Sigmoid colon (tissue), 7 donors: ENCODE measurements at places on chromosomes 6 and 20. TPM values are rescaled to one million over a fixed set of nuclear protein-coding genes. Genes with fewer than 3 reads are reported as not detected.

The PROKR2 gene
- not detected for total RNA-seq

The OPRM1 gene
- 0.49 TPM for total RNA-seq

The GPX5 gene
- not detected for total RNA-seq

The TREM1 gene
- 1.2 TPM for total RNA-seq

The SLPI gene
- total RNA-seq, result 2.4 TPM

The FGD2 gene
- total RNA-seq, result 39.3 TPM

The LY6G5C gene
- 1.1 TPM for total RNA-seq

The RIPPLY2 gene
- not detected for total RNA-seq

The NEDD9 gene
- 21.4 TPM for total RNA-seq

The PSORS1C2 gene
- not detected for total RNA-seq

The KIF6 gene
- total RNA-seq, result 0.55 TPM

The SPEF1 gene
- not detected for total RNA-seq

The SNX5 gene
- 74.6 TPM for total RNA-seq
